ENCODE measurements at places on chromosomes 7 and 10.

DNA sequence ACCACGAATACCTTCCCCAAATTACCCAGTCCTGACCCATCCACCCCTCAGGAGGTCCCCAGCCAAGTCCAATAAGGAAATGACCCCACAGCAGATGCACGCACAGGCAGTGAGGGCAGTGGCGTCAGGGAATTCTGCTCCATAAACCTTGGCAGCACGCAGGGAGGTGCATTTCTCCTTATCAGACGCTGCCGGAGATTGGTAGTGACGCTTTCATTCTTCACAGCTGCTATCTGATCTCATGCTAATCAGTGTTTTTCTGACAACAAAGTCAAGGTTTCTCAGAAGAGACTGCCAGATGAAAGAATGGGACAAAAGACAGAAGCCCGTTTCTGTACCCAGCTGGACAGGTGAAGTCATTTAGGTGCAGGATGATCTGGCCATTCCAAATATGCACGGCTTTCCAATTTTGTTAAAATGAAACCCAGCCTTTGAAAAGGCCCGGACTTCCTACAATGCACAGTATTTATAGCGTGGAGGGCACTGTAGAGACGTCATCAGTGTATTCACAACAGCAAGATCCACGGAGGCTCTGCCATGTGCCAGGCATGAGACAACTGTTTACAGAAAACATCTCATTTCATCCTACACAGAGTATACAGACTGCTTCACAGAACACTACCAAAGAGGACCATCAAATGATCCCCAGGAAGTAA, 35.3 kb downstream of the DIP2C start:
- no peak for DNase-seq

DNA sequence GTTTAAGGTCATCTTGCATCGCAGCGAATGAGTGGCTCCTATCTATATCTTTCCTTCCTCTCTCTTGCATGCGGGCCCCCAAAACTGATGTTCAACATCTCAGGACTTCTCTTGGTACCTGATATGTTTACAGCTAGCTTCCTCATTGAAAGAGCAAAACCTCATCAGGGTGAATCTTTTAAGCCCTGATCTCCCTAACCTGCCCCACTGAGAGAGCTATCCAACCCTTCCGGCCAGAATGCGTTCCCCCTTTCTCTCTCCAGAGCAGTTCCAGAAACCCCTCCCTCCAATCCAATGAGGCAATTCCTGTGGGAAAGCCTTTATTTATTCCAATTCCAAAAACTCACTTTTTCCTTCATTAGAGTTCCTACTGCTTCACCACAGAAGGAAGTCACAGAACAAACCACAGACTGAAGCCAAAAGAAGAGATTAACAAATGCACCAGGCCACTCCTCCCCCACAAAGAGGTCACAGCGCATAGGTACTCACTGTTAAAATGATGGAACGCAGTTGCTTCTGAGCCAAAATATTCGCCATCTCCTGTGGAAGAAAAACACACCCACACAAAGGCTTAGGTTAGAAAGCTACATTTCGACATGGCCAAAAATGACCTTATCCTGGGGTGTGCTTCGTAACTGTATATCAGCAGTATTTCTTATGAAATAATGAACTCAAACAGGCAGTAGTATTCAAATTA, 232.4 kb downstream of the ELMO1 start:
- no peak for DNase-seq

GRCh38 chr10:804191-804781, 114.8 kb upstream of the DIP2C start:
- peak; percentile 63 for DNase-seq

DNA sequence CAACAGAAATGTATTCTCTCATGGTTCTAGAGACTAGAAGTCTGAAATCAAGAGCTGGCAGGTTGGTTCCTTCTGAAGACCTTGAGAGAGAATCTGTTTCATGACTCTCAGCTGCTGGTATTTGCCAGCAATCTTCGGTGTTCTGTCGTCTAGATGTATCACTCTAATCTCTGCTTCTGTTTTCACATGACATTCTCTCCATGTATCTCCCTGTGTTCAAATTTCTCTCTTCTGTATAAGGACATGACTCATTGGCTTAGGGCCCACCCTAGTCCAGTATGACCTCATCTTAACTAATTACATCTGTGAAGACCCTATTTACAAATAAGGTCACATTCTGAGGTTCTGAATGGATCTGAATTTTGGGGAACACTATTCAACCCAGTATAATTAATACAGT, 82.3 kb downstream of the ANKRD7 start:
- no peak for DNase-seq

- no peak for DNase-seq
Observed at GRCh38 chr7:155261031-155261985, 36.4 kb upstream of the INSIG1 start.

DNA sequence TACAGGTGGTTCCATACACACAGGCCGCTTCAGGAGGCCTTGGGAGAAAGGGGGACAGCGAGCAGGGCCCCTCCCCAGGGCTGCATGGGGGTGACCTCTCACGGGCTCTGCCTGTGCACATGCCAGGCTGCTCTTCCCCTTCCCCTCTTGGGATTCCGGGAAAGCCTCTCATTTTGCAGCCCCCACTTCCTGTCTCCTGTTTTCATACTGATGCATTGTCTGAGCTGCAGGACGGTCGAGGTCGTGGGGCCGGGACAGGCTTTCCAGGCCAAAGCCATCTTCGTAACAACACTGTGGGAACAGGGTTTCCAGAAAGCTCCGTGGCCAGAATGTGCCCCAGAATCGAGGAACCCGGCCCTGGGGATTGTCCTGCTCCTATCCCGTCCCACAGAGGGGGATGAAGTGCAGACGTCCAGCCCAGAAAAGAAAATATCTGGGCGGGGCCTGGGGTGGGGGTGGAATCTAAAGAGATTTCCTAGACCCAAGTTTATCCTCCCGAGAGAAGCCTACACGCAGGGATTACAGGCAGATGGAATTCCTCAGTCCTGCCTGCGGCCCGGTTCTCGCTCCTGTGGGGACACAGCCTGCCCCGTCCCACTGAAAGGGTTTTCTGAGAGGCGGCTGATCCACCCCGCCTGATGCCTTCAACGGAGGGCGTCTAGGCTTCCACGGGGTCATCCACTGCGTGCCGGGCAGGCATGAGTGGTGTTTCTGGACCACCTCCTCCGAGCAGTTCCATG, 29.5 kb upstream of the DNAAF5 start:
- no peak for DNase-seq

GRCh38 chr10:1732564-1732996, 4.7 kb downstream of the ADARB2 start:
- no peak for DNase-seq

- no peak for DNase-seq
Observed at GRCh38 chr7:16803881-16804673, 722 bp downstream of the AGR2 start.

GRCh38 chr7:118629898-118630438, 405.5 kb downstream of the ANKRD7 start:
- DNase-seq: peak; percentile 5

DNA sequence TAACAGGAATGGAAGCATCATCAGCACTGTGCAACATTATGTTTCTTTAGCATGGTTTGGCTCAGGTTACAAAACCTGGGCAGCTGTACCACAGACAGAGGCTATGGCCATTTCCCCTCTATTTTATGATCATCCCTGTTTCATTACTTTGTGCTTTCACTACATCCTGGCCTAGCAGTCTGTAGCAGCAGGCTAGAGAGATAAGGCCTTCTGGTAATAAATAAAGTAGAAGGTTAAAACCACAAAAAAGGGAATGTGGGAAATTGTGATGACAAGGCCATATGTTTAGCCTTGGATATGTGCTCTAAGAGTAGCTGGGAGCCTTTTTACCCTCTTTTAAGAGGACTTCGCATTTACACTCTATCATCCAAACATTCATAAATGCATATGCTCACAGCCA, 266.2 kb upstream of the PHF14 start:
- DNase-seq: no peak

- DNase-seq: peak; percentile 80
Observed at GRCh38 chr10:103660364-103661197, 167.1 kb downstream of the NEURL1 start.

- DNase-seq: peak; percentile 84
Observed at GRCh38 chr7:30791114-30791513, 19.9 kb downstream of the MINDY4 start.

DNA sequence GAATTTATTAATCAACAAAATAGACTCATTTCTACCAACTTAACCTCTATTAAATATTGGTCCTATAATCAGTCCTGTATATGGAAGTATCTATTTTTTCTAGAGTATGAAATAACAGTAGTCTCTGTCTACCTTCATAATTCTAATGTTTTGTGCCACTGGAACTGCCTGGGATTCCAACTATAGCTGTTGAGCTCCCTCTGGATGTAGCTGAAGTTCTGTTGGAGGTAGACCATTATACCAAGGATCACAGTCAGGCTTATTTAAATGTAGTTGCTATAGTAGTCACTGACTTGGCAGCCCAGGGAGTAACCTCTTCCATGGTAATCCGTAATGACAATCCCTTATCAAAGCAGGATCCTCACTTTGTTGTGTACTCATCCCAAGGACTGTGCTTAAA, 48.5 kb upstream of the PHYHIPL start:
- no peak for DNase-seq

DNA sequence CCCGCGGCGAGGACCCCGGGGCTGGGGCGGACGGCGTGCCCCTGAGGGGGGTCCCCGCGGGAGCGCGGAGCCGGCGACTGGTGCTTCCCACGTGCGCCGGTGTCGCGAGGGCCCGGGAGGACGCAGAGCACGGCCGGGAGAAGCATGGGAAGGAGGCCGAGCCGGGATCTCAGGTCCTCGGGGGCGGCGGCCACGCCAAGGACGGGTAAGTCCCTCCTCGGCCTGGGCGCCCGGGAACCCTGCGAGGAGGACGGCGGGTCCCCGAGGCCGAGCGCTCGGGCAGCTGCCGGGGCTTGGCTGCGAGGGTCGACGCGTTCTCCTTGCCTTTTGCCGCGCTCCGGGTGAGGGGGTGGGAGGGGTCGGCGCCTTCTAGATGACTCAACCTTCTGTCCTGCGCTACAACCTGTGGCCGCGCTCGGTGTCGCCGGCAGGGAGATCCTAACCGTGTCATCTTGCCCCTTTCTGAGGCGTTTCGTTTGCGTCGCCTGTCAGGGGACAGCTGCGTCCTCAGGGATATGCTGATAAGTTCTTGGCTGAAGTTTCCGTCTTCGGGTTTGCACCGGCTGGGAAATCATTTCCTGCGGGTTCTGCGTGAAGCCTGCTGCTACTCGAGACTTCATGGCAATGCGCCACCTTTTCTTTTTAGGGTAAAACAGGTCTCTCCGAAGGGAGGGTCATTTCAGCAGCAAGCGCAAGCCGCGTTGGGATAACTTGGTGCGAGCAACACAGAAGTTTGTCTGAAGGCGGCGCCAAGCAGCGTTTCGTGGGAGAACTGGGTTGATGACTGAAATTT, 529 bp downstream of the TASOR2 start:
- peak; percentile 72 for DNase-seq

DNA sequence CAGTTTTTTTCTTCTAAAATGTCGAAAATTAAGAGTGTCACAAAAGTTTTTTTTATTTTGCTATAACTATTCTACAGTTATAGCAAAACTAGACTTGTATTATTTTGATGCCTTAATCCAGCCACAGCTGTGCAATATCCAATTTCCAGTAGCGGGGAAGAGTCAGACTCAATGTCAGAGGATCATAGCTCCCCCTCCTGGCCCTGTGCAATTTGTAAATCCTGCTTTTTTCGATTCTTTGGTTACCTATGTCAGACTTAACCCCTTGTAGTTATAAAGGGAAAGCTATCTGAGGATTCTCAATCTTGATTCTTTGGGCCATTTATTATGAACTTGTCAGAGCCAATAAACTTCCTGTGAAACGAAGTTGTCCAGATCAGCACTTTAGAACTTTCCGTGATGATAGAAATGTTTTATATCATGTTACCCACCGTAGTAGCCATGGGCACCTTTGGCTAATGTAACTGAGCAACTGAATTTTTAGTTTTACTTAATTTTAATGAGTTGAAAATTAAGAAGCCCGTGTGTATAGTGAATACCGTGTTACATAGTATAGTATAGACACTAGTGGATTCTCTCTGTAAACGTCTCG, 87.7 kb upstream of the PRKCQ start:
- DNase-seq: peak; percentile 16

DNA sequence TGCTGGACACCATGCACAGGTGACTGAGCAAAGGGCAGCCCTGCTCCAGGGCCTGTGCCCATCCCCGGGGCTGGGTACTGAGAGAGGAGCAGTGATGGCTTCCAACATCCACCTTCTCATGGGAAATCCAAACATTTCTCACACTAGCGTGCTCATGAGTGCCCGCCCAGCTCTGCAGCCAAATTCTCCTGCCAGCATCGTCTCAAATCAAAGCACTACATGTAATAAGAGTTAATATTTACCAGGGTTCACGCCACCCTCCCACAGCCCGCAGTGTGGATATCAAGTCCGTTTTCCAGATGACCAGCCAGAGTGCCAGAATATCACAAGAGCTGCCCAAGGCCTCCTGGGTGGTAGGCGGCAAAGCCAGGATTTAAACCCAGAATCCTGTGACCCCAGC, 12.1 kb downstream of the IL15RA start:
- no peak for DNase-seq

DNA sequence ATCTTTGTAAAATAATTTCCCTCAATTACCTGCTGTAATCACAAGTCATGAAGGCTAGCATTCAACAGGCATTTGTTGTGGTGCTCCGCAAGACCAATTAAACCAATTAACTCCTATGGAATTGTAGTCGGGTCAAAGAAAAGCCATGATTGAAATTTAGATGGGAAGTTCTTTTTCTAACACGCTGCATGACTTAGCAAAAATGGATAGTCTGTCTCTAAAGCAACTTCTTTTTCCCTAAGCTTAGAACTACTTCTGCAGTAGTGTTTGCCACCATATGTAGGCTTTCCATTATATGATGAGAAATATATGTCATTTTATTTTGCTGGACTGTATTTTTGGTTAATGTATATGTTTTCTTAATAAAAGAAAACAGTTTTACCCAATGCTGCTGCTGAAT, 119.1 kb downstream of the TSPAN12 start:
- no peak for DNase-seq

DNA sequence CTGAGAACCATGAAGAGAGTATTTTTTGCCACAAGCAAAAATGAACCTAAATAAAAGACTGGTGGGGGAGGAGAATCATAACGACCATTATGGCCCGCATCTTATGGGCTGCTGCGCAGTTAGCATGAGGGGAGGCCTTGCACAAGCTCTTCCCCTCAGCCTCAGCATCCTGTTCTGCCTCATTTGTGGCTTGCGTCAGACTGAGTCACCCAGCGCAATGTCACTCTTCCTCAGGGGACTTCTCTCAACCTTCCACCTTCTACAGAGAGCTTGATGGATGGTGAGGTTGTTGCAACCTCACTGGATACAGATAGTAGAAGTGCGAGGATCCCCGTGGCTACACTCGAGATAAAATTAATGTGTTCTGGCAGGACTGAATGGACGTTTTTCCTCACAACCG, 16.8 kb upstream of the GPR15LG start:
- no peak for DNase-seq

All from H7 (cell line).